ENCODE measurements at places on chromosomes 4 and X.
A peak's percentile ranks its signal among the peaks of the same experiment; 100 is the strongest.

- DNase-seq = no peak
These were observed 16.7 kb upstream of the AFAP1 start for GRCh38 chr4:7956270-7956808.

DNA sequence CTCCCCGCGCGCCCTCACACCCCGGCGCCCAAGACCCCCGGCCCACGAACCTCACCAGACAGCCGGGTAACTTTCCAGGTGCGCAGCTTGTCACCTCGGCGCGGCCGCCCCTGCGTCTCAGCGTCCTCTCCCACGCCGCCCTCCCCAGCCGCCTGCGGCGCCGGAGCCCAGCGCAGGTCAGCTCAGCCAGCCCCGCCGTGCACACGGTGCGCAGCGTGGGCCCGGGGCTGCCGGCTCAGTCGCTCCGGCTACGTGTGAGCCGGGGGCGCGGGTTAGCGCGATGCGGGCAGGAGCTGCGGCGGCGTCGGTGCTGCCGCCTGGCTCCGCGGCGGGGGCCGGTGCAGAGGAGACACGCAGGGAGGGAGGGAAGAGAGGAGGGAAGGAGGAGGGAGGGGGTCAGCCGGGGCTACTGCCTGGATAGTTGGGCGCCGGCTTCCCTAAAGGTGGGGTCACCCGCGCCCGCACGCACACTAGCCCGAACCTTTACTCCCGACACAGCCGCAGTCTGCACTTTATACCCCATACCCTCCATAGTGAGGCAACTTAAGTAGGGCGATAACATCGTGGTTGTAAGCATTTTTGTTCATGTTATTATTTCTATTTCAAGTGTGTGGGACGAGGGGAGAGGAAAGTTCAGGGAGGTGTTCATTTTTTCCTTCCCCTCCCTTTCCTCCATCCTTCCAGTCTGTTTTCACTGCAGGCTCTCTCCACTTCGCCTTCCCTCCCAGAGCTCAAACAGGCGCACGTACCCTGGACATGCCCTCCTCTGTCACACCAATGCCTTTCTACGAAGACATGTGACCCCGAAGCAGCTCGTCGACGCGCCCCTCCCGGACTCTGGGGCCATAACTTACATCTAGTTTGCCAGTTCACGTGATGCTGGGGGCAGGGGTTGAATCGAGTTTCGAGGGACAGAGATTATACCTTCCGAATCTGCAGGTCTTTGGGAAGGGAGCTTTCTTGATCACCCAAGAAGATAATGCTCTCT lies at the start of gene PRKG2:
Gene PRKG2, minus strand, starts transcription at position 342 of the 988 bp plus-strand sequence. CDS start 10,175 bp downstream, outside the sequence.
- DNase-seq = no peak

DNA sequence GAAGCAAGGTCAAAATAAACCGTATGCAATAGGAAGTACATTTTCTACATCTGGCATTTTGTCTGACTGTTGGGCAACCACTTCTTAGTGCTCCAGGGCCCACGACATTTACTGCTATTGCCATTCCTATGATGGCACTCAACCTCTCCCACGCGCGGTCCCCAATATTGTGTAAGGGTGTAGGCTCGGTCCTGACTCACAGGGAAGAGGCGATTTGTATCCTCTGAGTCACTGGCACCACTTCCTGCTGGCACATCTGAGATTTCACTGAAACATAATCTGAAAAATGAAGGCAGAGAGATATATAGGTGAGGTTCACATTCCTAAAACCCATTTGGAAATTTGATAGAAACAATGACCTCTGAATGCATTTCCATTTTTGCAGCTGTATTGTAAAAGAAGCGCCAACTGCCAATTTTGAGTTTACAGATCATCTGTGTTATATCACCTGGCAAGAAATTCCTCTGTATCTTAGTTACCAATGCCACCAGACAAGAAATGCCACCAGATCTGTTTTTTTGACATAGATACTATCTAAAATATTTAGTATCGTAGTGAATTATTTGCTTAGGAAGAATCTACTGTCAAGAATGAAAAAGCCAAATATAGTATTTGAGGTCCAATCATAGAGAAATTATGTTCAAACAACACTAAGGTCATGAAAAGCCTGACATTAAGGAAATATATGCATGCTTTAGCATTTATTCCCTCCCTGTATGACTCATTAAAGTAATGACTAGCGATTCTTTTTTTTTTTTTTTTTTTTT lies 9.8 kb downstream of the EREG start:
- DNase-seq = peak; percentile 56

DNA sequence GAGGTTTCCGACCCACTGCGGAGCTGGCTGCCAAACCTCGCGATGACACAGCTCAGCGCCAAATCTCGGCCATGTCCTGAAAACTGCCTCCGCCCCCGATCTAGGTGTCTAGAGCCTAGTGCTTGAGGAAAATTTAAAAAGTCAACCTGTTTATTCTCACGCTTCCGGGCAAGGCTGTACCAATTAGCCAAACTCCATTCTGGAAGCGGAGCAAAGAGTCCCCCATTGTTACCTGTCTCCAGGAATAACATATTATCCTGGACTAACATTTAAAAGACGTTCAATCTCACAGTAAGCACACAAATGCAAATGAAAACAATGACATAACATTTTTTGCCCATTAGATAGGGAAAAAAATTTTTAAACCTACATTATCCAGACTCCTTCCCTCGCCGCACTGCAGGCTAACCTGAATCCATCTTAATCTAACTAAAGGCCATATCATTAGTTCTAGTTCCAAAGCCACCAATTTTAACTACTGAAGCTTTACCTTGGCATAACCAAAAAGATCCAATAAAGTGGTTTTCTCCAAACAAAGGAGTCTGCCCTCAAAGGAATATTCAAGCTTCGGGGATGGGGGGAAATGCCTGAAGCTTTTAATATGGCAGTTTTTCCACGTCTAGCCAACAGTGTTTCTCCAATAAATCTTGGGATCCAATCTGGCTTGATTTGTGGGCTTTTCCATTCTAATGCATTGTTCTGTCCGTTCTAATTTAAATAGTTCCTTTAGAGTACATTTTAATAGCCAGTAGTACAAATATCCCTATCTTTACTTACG lies 1.9 kb downstream of the HUWE1 start:
- DNase-seq = no peak

DNA sequence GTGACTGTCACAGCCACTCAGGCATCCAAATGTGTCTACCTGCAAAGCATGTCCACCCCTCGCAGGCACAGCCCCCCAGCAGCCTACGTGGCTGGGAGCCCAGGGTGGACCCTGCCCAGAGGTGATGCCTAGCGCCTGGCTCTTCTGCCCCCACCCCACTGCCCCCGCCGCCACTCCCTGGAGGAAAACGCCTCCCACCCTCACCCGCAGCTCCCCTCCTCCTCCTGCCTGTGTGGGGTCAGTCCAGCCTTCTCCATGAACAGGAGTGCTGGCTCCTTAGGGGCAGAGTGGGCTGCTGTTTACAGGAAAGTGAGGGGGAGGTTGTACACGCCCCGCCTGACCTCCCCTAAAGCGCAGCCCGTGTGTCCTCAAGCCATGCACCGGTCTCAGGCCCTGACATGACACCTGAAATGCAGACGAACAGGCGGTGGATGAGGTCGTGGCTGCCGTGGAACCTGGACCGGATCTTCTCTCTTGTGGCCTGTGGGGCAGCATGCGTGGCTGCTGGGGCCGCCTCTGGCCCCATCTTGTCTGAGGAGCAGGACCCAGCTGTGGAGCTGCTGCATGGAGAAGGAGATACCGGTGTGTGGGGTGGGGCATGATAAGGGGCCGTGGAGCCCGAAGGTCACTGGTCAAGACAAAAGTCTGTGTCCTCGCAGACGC lies 11.9 kb upstream of the MXD4 start:
- no peak for DNase-seq

GRCh38 chrX:87846956-87847355 lies 329.4 kb downstream of the KLHL4 start:
- DNase-seq = no peak

GRCh38 chrX:11464380-11464779 lies 171.2 kb downstream of the AMELX start:
- no peak for DNase-seq

DNA sequence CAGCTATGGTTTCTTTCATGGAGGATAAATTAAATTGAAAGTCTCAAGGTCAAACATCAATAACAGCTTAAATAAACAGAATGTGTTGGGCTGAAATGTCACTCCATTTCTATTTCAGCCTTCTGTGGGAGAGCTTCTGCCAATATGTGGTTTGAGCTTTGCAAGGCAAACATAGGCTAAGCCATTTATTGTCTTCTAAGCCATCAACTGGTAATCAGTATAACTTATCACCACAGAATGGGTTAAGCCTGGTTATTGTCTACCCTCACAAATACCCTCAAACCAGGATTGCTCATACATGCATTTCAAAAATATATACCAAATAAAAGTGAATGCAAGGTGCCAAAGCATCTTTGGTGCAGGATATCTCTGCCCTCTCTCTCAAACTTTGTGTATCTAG lies 52.7 kb downstream of the GABRB1 start:
- no peak for DNase-seq

GRCh38 chrX:139949703-139950102 lies 15.6 kb downstream of the CXorf66 start:
- DNase-seq = no peak

- no peak for DNase-seq
These were observed 520.5 kb downstream of the PPARGC1A start for GRCh38 chr4:23369331-23369730.

GRCh38 chrX:154979629-154980028 lies 42.9 kb downstream of the F8 start:
- DNase-seq = no peak

DNA sequence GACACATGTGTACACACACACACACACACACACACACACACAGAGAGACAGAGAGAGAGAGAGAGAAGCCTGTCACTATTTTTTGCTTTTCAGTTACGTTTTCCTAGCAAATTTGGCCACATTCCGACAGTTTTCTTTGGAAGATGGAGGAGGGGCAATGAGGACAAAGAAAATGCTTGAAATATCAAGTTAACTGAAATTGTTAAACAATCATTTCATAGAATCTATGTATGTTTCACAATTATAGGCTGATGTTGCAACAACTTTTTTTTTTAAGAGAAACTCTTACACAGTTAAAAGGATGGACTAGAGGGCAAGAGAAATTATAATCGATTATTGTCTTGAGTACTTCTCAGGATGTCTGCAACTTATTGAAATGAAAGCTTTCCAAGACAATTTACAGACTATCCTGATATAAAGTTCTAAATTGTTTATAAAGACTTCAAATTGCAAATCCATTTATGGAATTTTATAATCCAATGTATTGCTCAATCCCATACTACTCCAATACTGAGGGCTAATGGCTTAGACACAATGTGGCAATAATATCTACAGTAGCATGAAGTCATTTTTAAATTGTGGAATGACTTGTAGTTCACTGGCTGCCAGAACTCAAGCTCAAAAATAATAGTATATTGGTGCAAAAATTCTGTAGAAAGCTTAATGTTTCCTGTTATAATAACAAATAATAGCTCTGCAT lies 647.0 kb upstream of the PCDH7 start:
- no peak for DNase-seq

GRCh38 chr4:8836664-8837171 lies 34.9 kb downstream of the HMX1 start:
- DNase-seq = no peak

- no peak for DNase-seq
These were observed 435.2 kb upstream of the AMOT start for GRCh38 chrX:113275804-113276203.

DNA sequence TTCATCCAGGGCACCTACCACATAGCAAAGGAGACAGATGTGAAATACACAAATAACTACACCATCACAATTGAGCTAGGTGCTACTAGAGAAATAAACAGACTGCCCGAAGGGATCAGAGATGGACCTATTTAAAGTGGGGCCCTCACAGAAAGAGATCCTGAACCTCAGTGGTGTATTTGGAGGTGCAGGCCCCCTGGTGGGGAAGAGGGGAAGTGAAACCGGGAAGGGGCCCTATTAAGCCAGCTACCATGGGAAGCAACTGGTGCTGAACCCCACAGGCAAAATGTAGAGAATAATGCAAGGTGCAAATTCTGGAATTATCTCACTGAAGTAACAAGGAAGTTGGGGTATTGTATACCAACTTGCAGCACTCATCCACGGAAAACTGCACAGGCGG lies 78.6 kb upstream of the FAM9A start:
- DNase-seq = no peak

DNA sequence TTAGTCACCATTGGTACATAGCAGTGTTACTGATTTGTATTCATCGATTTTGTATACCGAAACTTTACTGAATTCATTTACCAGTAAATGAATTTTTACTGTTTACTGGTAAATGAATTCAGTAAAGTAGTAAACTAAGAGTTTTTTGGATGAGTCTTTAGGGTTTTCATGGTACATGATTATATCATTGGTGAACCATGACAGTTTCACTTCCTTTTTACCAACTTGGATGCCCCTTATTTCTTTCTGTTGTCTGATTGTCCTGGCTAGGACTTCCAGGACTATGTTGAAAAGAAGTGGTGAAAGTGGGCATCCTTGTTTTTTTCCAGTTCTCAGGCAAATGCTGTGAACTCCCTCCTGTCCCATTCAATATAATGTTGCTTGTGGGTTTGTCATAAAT lies 494.9 kb downstream of the GALNTL6 start:
- no peak for DNase-seq

GRCh38 chrX:153723351-153724251 lies 586 bp downstream of the BCAP31 start:
- no peak for DNase-seq

DNA sequence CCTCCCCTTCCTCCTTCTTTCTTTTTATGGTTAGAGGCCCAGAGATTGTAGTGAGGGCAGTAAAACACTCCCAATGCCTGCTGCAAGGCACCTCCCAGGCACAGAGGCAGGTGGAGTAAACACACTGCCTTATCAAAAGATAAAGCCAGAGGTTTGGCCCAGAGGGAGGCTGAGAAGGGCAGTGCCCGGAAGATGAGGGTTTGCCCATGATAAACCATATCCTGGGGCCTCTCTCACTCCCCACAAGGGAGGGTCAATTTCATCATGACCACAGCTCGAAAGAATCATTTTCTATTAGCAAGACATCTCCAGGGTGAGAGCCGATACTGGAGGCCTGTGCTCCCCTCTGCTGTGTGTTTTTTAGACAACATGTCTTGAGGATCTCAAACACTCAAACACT lies 98.5 kb upstream of the FAM9C start:
- DNase-seq = no peak

- DNase-seq = no peak
These were observed 52.1 kb upstream of the TBC1D9 start for GRCh38 chr4:140808256-140808655.

GRCh38 chr4:153788413-153789276 lies at the start of gene SFRP2:
SFRP2 (minus strand) TSS chr4:153789083; CDS start chr4:153788835, 248 bp downstream.
- no peak for DNase-seq

GRCh38 chrX:110180928-110181310 lies 137.0 kb downstream of the AMMECR1 start:
- DNase-seq = no peak

DNA sequence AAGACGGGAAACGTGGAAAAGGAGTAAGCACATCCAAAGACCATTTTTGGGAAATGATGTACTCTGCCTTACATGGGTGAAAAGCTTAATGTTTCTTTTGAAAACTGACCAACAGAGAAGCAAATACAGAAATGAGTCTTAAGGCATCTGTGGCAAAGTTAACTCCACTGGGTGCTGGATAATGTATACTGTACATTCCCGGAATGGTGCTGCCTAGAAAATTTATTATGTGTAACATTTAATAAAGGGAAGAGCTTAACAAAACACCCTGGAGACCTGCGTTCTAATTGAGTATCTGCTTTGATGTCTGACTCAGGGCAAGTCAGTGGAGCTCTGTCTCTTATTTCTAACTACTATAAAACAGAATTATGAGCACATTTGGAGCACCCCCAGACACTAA lies 230.2 kb downstream of the MID1 start:
- no peak for DNase-seq

Data from HFF-Myc (cell line).